Hematopoietic multipotent progenitor cell treated with erythropoietin and hydrocortisone succinate and interleukin-3 and kit ligand, for 4 days (in vitro differentiated cells): ENCODE measurements at places on chromosomes 7 and 10.

GRCh38 chr10:31017534-31018355 is 13.9 kb downstream of the ZNF438 start:
- DNase-seq, result no peak

GRCh38 chr10:104085801-104086400 is at the start of gene COL17A1:
Gene COL17A1, minus strand, starts transcription at chr10:104085880. Its CDS starts 5,207 bp downstream, at chr10:104080673.
- no peak for DNase-seq

- no peak for DNase-seq
Measured at GRCh38 chr10:18474118-18474455, 177.3 kb downstream of the NSUN6 start.

DNA sequence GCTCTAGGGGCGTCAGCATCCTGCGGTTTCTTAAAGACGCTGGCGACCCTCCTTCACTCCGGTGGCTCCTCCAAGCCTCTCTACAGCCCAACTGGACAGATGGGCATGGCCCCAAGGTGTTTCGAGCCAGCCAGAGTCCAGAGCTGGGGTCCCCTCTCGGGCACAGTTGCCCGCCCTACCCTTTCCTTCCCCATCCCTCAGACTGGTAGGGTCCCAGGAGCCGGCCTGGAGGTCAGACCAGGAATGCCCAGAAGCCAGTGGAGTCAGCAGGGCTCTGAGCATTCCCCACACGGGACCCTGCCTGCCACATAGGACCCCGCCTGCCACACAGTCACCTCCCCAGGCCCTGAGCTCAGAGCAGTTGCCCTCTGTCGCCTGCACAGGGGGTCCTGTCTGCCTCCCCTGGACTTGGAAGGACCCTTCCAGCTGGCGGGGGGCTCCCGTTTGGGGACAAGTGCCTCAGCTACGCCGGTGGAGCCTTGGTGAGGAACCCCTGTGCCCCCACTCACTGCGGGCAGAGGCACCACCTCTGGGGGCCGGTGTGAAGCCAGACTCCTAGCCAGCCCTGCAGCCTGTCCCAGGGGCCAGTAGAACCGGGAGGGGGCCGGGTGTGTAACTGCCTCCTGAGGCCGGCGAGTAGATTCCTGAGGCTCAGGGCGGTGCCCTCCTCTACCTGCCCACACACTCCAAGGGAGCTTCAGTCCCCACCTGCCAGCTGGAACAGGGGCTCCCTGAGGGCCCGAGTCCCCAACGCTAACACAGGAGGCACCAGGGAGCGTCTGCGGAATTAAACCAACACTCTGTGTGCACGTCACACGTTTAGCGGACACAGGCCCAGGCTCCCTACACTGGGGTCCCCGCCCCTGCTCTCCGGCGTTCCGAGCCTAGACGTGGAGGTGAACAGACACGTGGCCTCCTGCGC is 19.4 kb upstream of the PDGFA start:
- no peak for DNase-seq
